ENCODE measurements at places on chromosomes 11 and 22. TPM values are rescaled to one million over a fixed set of nuclear protein-coding genes. Genes with fewer than 3 reads are reported as not detected.

PKDREJ gene
- under 0.01 TPM for total RNA-seq

SEPTIN3 gene
- total RNA-seq: under 0.01 TPM

LSP1 gene
- total RNA-seq: 34.5 TPM

FAM180B gene
- total RNA-seq: not detected

HTR3A gene
- total RNA-seq: 0.63 TPM

HBG1 gene
- total RNA-seq: not detected

MFRP gene
- not detected for total RNA-seq

OR2D2 gene
- total RNA-seq: not detected

ASPHD2 gene
- 0.42 TPM for total RNA-seq

ART1 gene
- total RNA-seq: not detected

RCOR2 gene
- 0.45 TPM for total RNA-seq

C11orf68 gene
- 18.2 TPM for total RNA-seq

GRCh38 chr11:79381036-79381435 is 59.8 kb downstream of the TENM4 start:
- DNase-seq: no peak

DNA sequence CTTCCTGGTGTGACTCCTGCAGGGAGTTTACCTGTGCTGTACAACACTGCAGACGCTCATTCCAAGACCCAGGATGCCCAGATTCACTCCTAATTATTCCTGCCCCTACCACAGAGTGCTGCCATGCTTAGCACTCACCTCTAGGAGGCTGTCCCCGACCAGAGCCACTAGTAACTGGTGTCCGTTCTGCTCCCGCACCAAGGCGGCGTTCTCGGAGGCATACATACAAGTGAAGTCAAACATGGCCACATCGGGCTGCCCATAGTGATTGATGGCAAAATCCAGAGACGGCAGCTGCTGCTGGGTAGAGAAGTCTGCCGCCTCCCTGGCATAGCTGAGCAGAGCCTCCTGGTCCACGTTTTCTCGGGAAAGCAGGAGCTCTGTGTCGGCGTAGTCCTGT is 122.3 kb upstream of the BID start:
- no peak for DNase-seq

- no peak for DNase-seq
Measured at GRCh38 chr22:19424186-19424500, 7.4 kb downstream of the HIRA start.

- no peak for DNase-seq
Measured at GRCh38 chr22:45742866-45743450, 71.3 kb downstream of the ATXN10 start.

- no peak for DNase-seq
Measured at GRCh38 chr11:23755769-23756168, 741.1 kb upstream of the LUZP2 start.

GRCh38 chr11:9787981-9788521 is 124.2 kb downstream of the SWAP70 start:
- no peak for DNase-seq

DNA sequence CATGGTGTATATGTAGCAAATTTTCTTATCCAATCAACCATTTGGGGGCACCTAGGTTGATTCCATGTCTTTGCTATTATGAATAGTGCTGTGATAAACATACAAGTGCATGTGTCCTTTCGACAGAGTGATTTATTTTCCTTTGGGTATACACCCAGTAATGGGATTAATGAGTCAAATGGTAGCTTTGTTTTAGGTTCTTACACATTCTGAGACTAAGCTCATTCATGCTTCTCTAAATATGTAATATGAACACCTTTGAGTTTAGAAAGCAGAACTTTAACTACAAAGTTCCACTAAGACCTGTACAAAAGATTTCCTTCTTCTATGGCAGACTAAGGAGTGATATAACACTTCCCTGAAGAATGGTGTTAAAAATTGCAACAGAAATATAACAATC is 627.0 kb downstream of the KCNA4 start:
- no peak for DNase-seq

DNA sequence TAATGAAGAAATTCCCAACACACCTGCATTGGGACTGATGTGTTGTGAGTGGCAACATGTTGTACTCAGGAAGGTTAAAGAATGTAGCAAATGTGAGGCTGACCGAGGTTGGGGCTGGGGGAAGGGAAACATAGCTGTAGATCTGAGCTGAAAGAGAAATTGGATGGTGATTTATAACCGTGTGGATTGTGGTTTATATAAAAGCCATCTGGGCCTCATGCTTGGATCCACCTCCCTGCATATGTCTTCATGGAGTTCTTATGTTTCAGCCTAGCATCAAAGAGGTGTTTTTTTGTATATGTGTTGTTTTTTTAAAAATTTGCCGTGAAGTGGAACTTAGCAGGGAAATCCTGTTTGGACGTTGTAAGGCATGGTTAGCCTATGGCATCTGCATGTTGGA is 141.3 kb downstream of the NAV2 start:
- DNase-seq: no peak

- no peak for DNase-seq
Measured at GRCh38 chr11:65586676-65587075, 8.9 kb downstream of the KCNK7 start.

DNA sequence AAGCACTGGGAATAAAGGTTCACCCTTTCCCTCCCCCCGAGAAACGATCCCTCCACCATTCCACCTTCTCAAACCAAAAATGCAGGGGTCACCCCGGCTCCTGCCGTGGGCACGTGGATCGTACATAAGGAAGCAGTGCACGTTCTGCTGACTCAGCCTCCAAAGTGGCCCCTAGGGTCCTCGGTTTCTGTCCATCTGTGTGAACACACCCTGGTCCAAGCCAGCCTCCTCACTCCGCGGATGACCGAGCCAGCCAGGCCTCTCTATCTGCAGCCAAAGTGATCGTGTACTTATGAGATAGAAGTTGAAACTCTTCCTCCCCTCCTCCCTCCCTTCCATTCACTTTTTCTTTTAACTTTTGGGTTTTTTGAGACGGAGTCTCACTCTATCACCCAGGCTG is 16.2 kb downstream of the C11orf24 start:
- no peak for DNase-seq

GRCh38 chr11:43589601-43590250 is 90.8 kb upstream of the HSD17B12 start:
- peak; percentile 57 for DNase-seq

DNA sequence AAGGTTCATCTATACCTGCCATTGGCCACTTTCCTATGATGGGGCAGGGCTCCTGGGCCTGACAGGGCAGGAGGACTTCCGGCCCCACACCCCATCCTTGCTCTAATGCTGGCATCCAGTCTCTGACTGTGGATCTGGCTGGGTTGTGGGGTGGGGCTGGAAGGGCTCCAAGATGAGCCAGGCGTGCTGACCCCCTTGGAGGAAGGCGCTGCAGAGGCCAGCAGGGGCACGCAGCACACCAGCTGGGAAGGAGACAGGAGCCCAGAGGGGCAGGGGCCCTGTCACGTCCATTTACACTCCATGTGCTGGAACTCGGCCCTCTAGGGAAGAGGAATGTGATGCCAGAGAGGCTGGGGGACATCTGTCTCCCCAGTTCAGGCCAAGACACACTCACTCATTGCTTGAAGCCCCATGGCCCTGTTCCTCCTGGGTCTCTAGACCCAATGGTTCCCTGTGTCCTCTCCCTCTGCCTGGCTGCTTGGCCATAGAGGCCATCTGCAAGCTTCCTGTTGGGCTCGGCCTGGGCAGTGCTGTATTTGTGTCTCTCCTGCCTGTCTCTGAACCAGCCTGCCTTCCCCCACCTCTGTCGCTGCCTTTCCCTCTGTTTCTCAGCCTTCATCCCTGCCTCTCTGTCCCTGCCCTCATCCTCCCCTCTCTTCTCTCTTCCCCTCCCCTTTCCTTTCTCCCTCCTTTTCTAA is 67.5 kb upstream of the NECTIN1 start:
- DNase-seq: no peak

- no peak for DNase-seq
Measured at GRCh38 chr11:112797648-112798293, 163.4 kb upstream of the NCAM1 start.

All from esophagus muscularis mucosa (tissue), 4 donors.